ENCODE measurements at places on chromosomes 1 and 21.

DNA sequence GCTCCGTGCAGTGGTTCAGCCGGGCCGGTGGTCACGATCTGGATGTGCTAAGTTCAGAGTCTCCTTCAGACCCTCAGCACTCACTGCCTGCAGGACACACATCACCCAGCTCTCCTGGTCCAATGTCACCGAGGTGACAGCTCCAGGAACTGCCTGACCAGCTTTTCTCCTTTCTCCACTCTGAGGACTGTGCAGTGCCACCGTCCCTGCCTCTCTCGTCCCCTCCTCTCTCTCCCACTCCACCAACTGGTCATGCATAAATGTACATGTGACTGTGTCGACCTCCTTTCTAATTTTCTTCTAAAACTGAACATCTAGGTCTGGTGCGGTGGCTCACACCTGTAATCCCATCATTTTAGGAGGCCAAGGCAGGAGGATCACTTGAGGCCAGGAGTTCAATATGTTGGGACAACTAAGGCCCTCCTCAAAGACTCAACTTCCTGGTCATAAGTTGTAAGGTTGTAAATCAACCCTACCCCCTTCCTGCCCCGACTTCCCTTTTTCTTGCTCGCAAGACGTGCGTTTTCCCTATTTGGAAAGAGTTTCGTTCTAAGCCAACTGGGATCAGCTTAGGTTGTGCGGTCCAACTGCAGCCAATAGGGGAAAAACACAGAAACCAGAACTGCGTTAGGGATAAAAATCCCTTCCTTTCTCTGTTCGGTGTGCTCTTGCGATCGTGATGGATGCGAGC, 53.1 kb downstream of the MEGF6 start:
- DNase-seq: peak; percentile 88

DNA sequence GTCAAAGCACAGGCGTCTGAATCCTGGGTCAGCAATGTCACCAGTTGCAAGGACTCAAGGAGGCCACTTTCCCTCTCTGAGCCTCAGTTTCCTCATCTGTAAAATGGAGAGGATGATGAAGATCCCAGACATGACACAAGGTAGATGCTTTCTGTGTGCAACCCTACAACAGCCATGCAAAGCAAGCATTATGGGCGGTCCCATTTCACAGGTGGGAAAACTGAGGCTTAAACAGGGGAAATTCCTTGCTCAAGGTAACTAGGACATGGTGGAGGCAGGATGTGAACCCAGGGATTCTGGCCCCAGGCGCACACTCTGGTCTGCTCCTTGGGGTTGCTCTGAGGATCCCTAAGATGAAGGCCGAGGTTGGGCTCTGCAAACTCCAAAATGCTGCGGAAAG, 311.0 kb downstream of the PTPRU start:
- no peak for DNase-seq

GRCh38 chr1:116766616-116767469, 12.6 kb downstream of the CD2 start:
- DNase-seq: no peak

- peak; percentile 18 for DNase-seq
Measured at GRCh38 chr1:246216906-246217305, 290.2 kb downstream of the SMYD3 start.

GRCh38 chr1:16212251-16212961, at the start of gene ARHGEF19:
TSS of gene ARHGEF19 (minus strand) at chr1:16212652. CDS start at chr1:16209054, 3,598 bp downstream.
- DNase-seq: no peak

DNA sequence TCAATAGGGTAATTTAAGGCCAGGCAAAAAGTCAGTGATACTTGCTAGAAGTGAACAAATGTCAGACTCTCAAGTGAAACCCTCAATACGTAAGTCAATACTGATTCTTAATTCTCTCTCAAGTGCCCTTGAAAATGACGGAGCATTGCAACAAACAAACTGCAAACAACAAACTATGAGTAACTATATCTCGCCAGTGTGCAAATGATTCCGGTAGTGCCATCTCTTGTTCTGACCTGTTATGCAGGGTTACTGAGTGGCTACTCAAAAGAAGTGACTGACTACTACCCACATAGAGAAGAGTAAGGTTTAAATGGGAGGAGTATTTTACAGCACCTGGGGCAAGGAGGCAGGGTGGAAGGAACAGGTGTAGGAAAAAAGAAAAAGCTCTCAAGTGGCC, 1.6 kb downstream of the SLC19A2 start:
- no peak for DNase-seq
